Stimulated activated CD8-positive, alpha-beta memory T cell treated with anti-CD3 and anti-CD28 coated beads, Interleukin-15, amount 100 ng/mL, for 24 hours (primary cell): ENCODE measurements at places on chromosomes 6 and 20.

GRCh38 chr6:152360034-152360433, 277.1 kb downstream of the SYNE1 start:
- DNase-seq, result no peak

- DNase-seq, result no peak
Measured at GRCh38 chr6:159753081-159753872, 8.6 kb upstream of the ACAT2 start.

DNA sequence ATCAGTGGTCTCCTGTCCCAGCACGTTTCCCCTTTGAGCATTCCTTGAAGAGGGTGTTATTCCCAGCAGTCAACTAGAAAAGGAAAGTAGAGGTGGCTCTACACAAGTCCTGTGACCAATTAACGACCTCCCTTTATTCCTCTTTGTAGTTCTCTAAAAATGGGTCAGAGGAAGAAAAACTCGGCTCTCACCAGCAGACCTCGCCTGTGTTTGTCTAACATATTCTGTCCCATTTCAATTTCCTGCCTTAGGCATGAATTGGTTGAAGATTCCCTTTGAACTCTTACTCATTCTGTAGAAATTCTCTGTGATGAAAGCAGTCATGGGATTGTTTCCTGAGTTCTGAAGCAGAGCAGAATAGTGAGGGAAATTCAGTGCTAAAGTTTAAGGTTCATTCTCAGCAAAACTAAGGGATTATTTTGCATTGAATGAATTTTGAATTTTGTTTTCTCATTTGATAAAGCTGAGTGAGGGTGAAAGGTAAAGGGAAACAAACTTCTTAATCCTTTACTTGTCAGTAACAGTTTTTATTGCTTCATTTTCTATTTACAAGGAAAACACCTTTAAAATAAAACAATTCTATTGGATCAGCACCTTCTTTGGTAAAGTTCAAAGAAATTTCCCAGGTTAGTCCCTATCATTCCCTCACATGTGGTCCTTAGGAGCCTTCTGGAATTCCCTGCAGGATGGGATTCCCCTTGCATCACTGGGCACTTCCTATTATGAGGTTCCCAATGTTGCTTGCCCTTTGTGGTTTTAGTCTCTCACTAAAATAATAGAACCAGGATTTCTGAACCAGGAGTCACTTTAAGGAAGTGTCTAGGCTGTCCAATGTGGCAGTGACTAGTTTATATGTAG, 105.8 kb downstream of the SLX4IP start:
- DNase-seq, result no peak

GRCh38 chr6:169489563-169490245, 212.1 kb downstream of the WDR27 start:
- no peak for DNase-seq

DNA sequence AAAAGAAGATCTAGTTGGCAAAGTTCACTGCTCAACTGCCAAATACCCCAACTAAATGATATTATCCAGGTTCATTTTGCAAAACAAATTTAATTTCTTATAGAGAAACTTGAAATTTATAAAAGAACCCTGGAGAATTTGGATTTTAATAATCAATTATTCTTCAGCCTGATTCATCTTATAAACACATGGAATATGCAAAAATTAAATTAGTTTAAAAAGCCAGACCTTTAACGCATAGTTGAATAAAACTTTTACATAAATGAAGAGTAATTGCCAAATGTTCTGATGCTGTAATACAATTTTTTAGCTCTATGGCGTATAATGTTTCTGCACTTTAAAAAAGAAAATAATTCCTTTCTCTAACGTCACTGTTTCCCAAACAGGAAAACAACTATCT, 33.2 kb upstream of the ANKRD60 start:
- DNase-seq, result no peak

DNA sequence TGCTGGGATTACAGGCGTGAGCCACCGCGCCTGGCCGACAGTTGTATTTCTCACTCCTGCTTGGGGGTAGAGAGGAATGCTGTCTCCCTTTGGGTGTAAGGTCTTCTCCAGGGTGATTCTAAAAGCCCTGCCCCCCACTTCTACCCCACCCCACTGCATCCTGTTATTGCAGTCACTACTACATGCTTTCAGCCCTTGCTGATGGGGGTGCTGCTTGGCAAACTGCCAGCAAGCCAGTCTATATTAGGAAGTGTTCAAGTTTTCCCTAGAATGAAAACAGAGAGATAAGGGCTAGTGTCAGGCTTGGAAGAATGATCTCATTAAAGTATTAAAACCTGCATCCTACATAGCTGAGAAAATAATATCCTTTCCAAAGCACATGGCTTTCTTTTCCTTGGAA, 31.3 kb downstream of the TTI1 start:
- DNase-seq, result no peak

GRCh38 chr6:78854546-78854945, 12.8 kb upstream of the IRAK1BP1 start:
- DNase-seq, result no peak

- DNase-seq, result peak; percentile 38
Measured at GRCh38 chr6:45419571-45420082, 41.9 kb upstream of the SUPT3H start.

DNA sequence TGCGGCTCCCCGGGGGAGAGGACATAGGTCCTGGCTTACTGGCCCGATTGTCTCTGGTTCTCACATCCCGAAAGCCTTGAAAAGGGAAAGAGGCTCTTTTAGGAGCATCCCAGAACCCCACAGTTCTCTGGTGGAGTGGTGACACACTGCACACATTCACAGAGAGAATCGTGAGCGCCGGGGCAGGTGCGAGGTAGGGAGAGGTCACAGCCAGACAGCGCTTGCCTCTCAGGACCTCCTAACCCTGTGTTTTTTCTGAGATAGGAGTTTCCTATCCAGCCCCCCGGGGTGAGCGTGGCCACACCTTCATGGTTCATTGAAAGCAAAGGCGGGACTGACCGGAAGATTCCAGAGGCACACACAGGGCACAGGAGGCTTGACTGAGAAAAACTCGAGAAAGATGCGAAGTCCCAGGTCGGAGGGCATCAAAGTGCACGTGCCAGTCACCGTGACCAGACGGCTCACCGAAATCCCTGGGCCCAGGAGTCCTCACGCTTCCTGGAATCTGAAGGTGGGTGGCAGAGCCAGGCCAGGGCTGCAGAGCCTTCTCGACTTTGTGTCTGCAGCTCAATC, 46.5 kb upstream of the FRMD1 start:
- no peak for DNase-seq

DNA sequence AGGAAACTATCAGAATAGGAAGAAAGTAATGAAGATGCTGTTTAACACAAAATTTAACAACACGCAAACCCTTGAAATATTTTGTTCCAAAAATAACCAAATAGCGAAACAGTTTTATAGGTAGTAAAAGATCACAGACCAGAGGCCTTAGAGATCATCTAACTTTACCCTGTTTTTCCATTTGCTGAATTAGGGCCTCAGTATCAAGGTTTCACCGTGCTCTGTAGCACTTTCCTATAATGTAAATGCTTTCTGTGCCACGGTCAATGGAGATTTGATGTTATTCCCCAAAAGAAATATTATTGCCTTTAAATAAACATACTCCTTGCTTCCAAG, 23.7 kb downstream of the EPB41L2 start:
- DNase-seq, result no peak

DNA sequence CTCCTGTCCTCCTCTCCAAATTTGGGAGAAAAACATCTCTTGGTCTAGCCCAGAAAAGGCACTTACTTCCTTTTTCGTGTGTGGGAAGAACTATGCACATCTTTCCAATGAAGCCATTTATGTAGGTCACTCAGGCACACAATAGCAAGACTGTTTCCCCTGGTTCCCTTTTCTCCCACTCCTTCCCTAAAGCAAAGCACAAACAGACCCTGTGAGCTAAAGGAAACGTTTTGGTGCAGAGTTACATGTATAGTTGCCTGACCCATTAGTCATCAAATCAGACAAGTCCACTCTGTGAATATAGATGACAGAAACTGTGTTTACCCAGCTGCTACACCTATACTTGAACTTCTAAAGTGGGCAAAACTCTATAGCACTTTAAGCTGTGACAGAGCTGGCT, 474.6 kb downstream of the COL12A1 start:
- DNase-seq, result no peak

- DNase-seq, result no peak
Measured at GRCh38 chr20:56328861-56329260, 29.9 kb upstream of the FAM210B start.

DNA sequence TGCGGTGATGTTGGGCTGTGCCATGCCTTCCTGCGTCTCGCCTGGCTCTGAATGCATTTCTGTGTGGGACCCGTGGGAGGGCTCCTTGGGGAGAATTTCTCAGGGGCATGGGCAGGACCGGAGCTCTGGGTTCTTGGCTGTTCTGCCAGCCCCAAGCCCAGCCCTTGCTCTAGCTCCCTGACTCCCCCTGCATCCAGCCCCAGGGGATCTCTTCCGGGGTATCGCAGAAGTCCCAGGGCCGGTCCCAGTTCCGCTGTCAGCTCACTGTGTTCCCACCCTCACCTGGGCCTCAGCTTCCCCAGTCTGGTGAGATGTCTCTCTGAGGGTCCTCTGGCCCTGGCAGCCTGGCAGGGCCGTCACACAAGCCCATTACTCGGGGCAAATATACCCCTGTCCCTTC, 20.5 kb downstream of the SPDEF start:
- no peak for DNase-seq

DNA sequence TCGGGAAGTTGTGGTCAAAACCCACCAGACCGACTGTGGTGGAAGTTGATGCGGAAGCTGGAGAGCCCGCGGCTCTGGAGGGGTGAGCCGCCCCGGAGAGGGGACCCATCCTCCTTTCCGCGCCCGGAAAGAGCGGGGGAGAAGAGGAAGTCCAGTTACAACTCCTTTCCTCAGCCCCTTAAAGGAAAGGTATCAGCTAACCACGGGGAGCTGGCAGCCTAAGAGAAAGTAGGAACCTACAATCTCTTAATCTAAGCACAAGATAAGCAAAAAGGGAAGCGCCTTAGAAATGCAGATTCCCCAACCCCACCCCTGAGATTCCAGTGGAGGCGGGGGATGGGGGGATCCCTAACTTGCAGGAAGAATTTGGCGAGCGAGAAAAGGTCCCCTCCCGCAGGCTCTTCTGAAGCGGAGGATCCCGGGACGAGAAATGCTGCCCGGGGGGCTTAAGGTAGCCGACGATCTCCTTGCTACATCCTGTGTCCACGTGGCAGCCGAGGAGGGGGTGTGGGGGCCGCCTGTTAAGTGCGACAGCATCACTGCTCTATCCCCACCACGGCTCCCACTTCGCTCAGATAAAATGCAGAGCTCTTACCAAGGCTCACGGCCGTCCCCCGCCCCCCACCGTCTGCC, 87.5 kb downstream of the ZFP64 start:
- DNase-seq, result no peak

- no peak for DNase-seq
Measured at GRCh38 chr20:44585057-44585963, 2.9 kb downstream of the PKIG start.

- DNase-seq, result no peak
Measured at GRCh38 chr6:33091957-33092356, 16.2 kb downstream of the HLA-DPB1 start.

GRCh38 chr6:76026101-76026500, 46.4 kb downstream of the IMPG1 start:
- no peak for DNase-seq
